ENCODE measurements at places on chromosomes 13 and 19. TPM values are rescaled to one million over a fixed set of nuclear protein-coding genes. Genes with fewer than 3 reads are reported as not detected.

The SMIM17 gene
- not detected for total RNA-seq

- DNase-seq, result no peak
Measured at GRCh38 chr19:1672038-1672768, 19.8 kb upstream of the TCF3 start.

GRCh38 chr19:29211562-29212355, 1.2 kb downstream of the UQCRFS1 start:
- peak; percentile 13 for DNase-seq

GRCh38 chr19:41218615-41219507, at the start of gene AXL:
Gene AXL (plus strand): TSS chr19:41219223. CDS start chr19:41219393, 170 bp downstream.
- DNase-seq, result peak; percentile 78

DNA sequence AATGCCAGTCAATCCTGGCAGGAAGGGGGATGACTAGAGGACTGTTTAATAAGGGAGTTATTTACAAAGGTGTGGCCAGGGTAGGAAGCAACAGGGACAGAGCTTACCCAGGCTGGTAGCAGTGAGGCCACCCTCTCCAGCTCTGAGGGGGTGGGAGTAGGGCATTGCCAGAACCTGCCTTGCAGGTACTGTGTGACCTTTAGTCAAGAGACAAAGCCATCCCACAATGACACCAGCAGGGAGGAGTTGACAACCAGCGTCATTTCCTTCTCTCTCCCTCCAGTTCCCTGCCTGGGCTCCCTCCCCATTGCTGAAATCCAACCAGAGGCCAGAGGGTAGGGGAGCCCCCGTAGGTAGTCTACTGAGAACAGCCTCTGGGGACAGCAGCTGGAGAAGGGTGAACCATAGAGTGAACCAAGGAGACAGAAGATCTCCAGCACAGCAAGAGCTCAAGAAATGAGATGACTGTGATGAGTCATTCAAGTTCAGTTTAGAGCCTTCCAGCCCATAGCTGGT, 33.3 kb upstream of the SPATA13 start:
- peak; percentile 51 for DNase-seq

The DIAPH3 gene
- 5.0 TPM for total RNA-seq

DNA sequence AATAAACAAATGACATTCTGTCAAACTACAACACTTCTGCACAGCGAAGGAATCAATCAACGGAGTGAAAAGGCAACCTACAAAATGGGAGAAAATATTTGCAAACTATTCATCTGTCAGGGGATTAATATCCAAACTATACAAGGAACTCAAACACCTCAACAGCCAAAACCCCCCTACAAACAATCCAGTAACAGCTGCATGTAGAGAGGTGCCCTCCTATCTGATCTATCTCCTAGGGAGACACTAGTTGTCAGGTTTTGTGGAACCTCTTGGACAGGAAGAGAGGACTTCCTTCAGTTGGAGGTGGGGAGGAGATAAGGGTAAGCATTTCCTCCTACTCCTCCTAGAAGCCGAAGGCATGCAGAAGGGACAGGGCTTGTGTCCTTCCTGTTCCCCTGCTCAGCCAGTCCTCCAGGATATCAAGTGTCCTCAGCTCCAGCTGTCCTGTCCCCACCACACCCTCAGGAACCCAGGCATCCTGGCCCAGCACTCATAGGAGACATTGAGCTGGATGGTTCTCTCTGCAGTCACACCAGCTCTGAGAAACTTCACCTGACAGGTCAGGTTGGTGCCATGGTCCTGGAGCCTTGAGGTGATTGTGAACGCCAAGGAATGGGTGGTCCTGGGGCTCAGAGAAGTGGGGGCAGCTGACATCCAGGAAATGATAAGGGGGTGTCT, 9.8 kb upstream of the SIGLEC8 start:
- DNase-seq, result no peak

DNA sequence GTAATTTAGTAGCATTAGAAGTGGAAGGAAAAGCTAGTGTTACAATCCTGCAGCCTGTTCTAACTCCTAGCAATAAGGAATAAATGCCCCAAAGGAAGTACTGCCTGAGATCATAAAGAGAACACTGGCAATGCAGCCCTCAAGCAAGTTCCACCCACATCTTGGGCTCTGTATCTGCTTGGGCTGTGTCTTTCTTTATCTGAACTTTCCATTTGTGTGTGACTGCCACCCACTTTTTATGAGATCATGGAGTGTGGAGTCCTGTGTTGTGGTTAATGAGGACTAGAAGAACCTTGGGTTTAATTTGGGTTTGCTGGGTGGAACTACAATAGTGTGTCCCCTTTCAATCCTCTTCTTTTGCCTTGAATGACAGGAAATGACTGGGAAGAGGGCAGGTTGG, 38.2 kb downstream of the RFXAP start:
- DNase-seq, result no peak

DNA sequence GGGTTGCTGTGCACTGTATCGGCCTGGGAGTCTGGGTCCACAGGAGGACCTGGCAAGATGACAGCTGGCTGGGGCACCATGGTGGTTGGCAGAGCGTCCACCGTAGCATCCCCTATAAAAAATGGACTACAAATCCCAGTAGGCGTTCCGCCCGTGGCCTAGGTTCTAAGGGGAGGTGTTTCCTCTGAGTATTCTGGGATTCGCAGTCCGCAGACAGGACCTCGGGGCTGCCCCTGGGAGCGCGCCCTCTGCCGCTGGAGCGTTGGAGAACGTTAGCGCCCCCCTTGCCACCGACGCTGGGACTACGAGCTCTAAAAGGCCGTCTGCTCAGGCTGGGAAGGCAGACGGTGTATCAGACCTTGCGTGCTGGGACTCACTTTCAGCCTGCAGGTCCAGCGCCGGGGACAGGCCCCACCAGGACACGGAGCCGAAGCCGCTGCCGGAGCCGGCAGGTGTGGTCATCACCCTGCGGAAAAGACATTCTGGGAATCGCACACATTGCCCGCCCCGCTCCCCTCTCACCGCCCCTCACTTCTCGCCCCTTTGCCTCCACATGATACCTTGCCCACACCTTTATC, 372 bp downstream of the DNAAF3 start:
- peak; percentile 52 for DNase-seq

DNA sequence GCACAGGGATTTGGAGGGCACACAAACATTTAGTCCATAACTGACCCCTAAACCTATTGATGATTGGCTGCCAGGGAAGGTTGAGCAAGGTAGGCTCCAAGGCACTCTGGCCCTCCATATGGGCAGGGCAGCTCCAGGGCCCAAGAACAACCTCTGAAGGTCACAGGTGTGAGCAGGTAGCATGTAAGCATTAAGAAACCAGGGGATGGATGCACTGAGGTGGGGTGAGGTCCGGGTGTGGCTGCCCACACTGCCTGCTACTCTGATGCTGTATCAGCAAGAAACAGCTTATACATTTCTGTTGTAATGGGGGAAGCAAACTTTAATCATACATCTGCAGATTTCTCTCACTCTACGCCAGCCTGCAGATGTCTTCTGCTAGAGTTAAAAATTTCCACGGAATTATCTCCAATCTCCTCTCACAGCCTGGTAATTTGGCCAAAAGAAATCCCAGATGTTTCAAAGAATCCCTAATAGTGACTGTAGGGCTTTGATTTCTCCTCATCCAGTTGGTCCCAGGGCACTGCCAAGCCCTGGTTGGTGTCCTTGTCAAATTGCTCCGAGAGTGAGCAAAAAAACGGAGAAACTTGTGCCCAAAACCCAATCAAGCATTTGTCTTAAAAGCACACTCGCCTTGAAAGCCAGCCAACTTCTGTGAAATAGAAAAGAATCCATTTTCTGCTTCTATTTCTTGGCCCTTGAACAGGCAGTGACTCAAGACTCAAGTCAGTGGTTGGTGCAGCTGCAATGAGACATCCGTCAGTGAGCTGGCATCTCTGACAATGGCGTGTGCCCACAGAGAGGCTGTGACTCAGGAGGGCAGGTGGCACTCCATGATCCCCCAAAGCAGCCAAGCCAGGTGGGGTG, 72.5 kb upstream of the MRI1 start:
- no peak for DNase-seq

The DNAAF3 gene
- 0.79 TPM for total RNA-seq

The PLK5 gene
- total RNA-seq, result not detected

DNA sequence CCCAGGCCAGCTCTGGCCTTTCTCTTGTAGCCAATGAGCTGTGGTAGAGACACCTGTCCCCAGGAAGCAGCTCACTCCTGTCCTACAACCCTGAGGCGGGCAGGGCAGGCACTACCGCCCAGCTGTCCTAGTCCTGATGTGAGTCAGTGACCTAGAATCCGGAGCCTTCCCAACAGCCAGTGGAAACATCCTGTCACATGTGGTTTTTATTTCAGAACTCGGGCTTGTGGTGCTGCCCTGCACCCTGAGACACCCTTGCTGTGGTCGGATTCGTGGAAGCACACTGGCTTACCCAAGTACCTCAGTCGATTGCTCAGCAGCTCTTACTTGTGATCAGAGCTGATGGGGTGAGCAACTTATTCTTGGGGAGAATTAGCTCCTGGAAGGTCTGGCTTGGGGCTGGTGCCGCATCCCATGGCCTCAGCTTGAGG, 83.6 kb upstream of the ARHGEF7 start:
- no peak for DNase-seq

- DNase-seq, result no peak
Measured at GRCh38 chr13:48249018-48249417, 16.0 kb downstream of the ITM2B start.

DNA sequence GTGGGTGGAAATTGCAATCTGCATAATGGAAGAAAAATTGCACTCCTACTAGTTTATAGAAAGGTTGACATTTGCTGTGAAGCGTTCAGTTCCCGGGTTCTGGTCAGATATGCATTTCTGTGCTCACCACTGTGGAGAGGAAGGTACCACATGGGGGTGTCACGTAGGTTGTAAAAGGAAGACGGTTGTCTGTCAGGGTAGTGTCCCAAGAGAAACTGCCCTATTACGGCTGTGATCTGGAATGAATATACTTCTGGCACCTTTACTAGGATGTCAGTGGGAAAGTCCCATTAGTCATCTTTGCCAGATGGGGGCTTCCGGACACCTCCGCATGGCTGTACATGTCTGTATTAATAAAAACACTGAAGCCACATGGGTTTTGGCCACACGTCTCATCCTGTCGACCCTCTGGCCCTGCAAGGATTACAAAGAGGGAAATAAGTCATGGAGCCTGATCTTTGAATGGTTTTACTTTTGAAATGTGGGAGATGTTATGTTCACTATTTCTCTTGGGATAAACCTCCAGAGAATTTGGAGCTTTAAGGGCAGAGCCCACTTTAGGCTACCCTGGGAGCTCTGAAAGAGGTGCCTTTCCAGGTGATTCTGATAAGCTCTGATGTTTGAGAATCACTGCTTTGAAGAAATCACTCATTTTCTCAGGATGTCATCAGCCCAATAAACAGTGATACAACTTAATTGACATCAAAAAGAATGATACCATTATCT, 133.9 kb downstream of the AKAP11 start:
- DNase-seq, result no peak

The KCNJ14 gene
- total RNA-seq, result 0.34 TPM

GRCh38 chr19:58228585-58229254, at the start of gene ZNF544:
Gene ZNF544 (plus strand): TSS chr19:58228914. CDS start chr19:58244024, 15,110 bp downstream.
- DNase-seq, result peak; percentile 78

The KCNC3 gene
- total RNA-seq, result 1.3 TPM

DNA sequence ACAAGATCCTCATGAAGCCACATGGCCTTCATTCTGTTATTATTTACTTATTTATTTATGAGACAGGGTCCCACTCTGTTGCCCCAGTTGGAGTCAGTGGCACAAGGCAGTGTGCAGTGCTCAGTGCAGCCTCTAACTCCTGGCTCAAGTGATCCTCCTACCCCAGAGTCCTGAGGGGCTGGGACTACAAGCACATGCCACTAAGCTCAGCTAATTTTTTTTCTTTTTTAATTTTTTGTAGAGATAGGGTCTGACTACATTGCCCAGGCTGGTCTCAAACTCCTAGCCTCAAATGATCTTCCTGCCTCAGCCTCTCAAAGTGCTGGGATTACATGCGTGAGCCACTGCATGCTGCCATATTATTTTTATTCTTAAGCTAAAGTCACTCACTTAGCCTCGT, 241.4 kb downstream of the UQCRFS1 start:
- no peak for DNase-seq

DNA sequence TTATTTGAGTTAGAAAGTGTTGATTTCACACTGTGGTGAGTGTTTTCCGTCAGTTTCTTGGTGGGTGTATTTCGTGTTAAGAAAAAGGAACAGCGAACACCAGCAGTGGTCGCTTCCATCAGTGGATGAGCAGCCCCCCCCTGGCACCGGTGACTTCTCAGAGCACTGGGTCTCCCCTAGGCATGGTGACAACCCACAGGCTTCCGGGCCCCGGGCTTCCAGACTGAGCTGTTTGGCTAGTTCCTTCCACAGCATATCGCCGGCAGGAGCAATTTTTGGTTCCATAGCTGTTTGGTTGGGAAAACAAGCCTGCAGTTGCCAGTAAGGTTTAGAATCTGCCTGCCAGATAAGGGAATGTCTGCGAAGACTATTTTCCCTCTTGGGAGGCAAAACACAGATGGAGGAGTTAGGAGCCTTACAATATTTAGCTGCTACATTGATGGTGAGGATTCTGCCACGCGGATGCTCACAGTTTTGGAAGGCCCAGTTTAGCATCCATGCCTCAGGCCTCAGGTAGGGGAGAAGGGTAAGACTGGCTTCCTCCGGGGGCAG, 18.7 kb upstream of the ZNF536 start:
- DNase-seq, result no peak

- DNase-seq, result no peak
Measured at GRCh38 chr13:110648146-110648819, 32.9 kb downstream of the NAXD start.

GRCh38 chr19:12994701-12995595, at the start of gene NFIX:
Gene NFIX (plus strand): TSS chr19:12995475. CDS start chr19:12995838, 363 bp downstream.
- DNase-seq, result peak; percentile 67

The ZNF441 gene
- 3.5 TPM for total RNA-seq

DNA sequence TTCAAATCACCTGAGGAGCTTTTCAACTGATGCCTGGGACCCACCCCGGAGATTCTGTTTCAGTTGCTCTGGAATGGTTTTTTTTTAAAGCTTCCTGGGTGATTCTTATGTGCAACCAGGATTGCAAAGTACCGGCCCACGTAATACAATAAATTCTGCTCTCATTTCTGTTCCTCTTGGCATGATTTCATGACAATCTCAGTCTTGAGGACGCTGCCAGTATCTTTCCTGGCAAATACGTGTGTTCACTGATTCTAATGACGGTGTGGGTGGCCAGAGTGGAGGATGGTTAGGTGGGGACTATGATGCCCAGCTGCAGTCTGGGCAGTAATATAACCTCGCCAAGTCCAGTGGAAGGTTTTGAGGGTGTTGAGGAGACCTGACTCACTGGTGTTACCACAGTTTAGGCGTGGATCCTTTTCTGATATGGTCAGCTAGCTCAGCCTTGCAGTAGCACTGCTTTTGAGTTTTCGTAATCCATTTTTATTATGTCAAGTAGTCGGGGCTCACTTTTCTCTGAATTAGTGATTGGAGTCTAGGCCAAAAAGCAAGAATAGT, 49.4 kb downstream of the FAM124A start:
- no peak for DNase-seq

The ZNF493 gene
- 16.1 TPM for total RNA-seq

- DNase-seq, result no peak
Measured at GRCh38 chr13:50074843-50075242, 59.6 kb downstream of the KCNRG start.

- DNase-seq, result no peak
Measured at GRCh38 chr19:42285541-42285941, 16.4 kb upstream of the PRR19 start.

GRCh38 chr13:39578821-39579291, 24.1 kb downstream of the LHFPL6 start:
- DNase-seq, result no peak

- no peak for DNase-seq
Measured at GRCh38 chr13:47859165-47859564, 141.9 kb downstream of the SUCLA2 start.

The APLP1 gene
- total RNA-seq, result 4.7 TPM
